Immature natural killer cell (primary cell): ENCODE measurements at places on chromosomes 1 and 21.

DNA sequence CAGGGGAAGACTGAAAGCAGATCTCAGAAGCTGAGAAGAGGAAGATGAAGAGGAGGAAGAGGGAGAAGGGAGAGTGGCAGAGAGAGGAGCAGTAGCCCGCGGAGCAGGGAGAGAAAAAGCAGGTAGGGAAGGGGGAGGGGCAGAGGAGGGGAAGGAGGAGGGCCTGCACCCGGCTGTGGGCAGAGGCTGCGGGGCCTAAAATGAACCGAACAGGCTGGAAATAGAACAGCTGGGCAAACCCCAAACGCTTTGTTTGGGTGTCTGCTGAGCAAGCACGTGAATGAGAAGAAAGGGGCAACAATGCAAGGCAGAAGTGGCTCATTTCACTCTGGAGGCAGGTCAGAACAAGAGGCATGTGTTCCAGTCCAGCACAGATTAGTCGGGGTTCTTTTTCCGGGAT, 33.5 kb downstream of the KCNC4 start:
- DNase-seq, result no peak

DNA sequence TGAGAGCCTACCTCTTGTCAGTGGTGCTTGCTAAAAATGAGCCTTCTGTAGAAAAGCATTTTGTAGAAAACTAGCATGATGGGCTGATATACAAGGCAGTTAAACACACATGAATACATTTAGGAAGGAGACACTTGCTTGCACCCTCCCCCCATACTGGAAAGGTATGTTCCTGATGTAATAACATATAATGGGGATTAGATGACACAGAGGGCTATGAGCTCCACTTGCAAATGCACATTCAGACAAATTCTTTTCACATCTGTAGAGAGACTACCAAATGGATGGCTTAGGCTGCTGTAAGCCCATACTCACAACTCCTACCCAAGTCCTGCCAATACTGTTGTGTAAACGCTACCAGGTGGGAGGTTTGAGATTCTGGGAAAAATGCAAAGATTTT, 634.0 kb downstream of the SMYD3 start:
- DNase-seq, result no peak

DNA sequence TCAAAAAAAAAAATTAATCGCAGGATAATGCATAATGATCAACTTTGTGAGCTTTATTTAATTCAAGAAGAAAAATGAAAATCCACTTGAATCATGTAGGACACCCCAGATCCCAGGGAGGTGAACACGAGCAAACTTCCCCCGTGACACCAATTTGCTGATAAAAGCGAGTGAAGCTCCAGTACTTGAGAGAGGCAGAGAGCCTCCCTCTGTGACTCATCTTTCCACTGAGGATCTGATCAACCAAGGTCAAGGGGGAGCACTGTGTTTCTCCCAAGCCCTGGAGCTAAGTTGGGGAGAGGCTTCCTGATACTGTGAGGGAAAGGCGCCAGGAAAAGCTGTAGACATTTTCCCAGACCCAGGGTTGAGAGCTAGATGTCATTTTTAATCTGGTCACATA, 160.9 kb downstream of the SLC44A5 start:
- no peak for DNase-seq

- no peak for DNase-seq
These were observed 1754.2 kb downstream of the BRINP3 start for GRCh38 chr1:188723332-188724020.

DNA sequence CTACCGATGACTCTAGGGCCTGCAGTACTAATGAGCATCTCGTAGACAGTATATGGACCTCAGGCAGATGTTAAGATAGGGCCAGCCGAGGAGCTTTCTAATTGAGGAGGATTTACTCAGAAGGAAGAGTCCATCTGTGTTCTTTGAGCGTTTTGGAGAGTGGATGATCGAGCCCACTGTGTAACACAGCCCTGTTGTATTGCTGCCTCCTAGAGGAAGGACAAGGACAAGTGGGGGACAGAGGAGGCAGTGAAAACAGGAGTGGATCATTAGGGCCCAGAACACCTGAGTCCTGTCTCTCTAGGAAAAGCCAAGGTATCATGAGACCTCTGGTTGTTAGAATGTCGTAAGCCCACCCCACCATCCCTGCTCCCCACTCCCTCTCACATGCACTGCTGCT, 62.9 kb downstream of the TBX19 start:
- no peak for DNase-seq

GRCh38 chr1:98176936-98177335, 256.1 kb upstream of the DPYD start:
- no peak for DNase-seq

- DNase-seq, result no peak
These were observed 10.2 kb downstream of the PHGDH start for GRCh38 chr1:119721896-119722295.

GRCh38 chr1:184941735-184942134, 32.6 kb downstream of the NIBAN1 start:
- no peak for DNase-seq

GRCh38 chr1:33420870-33421775, 9.8 kb downstream of the PHC2 start:
- DNase-seq, result no peak

DNA sequence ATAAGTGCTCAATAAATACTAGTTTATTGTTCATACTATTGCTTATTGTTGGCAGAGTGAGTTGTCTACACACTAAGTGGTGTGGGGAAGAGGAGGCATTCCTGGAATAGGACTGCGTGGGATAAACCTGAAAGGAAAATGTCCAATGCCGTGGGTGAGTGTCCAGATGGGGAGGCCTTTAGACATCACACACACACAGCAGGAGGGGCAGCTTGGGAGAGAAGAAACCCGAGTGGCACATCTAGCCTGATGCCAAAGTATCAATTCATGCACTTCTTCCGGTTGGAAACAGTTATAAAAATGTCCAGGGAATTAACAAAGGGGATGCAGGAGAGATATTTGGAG, 27.3 kb downstream of the CCN1 start:
- no peak for DNase-seq

GRCh38 chr1:30307182-30307581, 416.2 kb downstream of the MATN1 start:
- no peak for DNase-seq

- no peak for DNase-seq
These were observed 308.0 kb upstream of the B3GALT2 start for GRCh38 chr1:193494368-193494767.

- DNase-seq, result no peak
These were observed 38.5 kb upstream of the LDLRAP1 start for GRCh38 chr1:25504706-25505595.

DNA sequence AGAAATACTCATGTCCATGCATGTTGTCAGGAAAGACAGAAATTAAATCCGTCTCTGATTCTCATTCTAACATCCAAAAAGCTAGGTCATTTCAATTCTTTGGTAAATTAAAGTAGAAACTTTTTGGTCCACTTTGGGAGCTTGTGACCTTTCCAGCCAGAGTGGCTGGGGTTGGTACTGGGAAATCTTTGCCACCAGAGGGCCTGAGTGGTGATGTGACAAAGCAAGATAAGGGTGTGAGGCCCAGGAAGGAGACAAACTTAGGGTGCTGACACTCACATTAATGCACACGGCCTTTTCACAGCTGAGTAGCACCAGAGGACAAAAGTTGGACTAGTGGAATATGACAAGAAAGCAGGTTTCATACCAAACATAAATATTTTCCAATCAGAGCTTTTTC, 144.3 kb downstream of the DNM3 start:
- DNase-seq, result no peak

GRCh38 chr1:207097871-207098324, 6.1 kb upstream of the C4BPA start:
- no peak for DNase-seq

GRCh38 chr1:41388510-41388909, 27.3 kb downstream of the FOXO6 start:
- DNase-seq, result no peak

- DNase-seq, result no peak
These were observed 116.9 kb downstream of the KCNK1 start for GRCh38 chr1:233730809-233731208.

GRCh38 chr1:174969977-174970376, 29.8 kb upstream of the CACYBP start:
- peak; percentile 68 for DNase-seq

- DNase-seq, result no peak
These were observed 168.5 kb upstream of the IRF2BP2 start for GRCh38 chr1:234778221-234779159.

GRCh38 chr1:157415661-157416060, 136.7 kb downstream of the FCRL5 start:
- DNase-seq, result no peak

GRCh38 chr1:201169971-201170532, 15.8 kb upstream of the TMEM9 start:
- DNase-seq, result no peak

GRCh38 chr1:214603819-214604252, 841 bp downstream of the CENPF start:
- DNase-seq, result no peak

DNA sequence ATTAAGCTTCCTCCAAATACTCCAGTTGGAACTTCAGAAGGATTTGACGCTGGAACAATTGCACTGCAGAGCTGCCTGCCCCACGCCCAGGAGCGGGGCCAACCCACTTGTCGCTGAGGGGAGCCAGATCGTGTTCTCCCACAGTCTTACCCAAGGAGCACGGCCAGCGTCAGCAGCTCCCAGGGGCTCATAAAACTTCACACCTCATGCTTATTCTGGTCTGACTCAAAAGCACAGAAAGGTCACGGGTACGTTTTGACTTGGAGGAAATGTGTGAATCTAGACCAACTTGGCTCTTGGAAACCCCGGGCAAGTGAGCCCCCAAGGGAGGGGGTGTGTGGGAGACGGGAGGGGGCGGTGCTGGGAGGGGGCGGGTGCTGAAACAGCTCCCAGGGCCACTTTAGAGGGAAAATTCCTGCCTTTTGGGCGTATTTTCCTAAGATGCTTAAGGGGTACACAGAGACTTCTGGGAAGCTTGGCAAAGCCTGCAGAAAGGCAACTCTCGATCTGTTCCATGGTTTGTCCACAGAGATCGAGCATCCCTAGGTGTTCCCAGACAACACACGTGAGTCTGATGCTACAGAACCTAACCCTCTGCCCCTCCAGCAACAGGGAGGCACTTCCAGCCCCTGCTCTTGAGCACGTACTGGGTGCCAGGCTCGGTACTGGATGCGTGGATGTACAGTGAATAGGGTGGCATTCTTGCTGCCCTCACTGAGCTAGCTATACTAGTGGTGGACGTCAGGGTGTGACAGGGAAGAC, 98.9 kb downstream of the DHRS3 start:
- peak; percentile 4 for DNase-seq

DNA sequence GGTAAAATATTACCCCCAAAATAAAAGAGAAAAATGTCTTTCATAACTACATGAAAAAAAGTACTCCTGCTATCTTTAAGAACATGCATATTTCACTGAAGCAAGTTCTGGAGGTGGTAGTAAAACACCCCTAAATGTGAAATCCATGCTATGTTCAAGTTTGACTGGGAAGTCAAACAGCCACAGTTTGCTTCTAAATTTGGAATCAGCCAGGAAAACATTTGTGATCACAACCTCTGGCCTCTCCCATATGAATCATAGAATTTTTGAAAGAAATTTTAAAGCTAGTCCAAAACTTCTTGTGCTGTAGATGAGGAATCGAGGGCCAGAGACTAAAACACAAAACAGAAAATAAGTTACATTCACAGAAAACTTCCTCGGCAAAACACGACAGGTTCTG, 6.6 kb downstream of the SORT1 start:
- no peak for DNase-seq

GRCh38 chr1:20597650-20598049, 8.8 kb downstream of the CDA start:
- no peak for DNase-seq

- no peak for DNase-seq
These were observed 65.8 kb downstream of the USP25 start for GRCh38 chr21:15795533-15795932.

DNA sequence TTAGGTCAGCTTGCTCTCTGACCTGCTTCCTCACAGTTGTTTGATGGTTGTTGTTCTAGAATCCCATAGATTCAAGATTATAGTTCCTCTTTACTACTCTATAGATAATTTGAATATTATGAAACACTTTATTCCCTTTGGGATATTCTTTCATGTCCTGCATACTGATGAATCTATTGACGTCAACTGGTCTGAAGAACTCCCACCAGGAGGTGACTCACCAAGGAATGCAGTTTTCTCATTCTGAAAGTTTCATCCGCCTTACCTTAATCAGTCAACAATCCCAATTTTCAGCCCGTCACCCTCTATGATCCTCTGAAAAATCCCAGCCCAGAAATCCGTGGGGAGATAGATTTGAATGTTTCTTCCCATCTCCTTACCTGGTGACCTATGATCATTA, 834.1 kb upstream of the PRMT6 start:
- DNase-seq, result no peak

GRCh38 chr1:43982808-43983207, 3.8 kb downstream of the B4GALT2 start:
- no peak for DNase-seq

GRCh38 chr1:150622303-150622975, 7.0 kb downstream of the ENSA start:
- DNase-seq, result no peak

- no peak for DNase-seq
These were observed 44.0 kb downstream of the LRRC71 start for GRCh38 chr1:156964441-156964840.

- DNase-seq, result no peak
These were observed 25.2 kb downstream of the NOS1AP start for GRCh38 chr1:162094723-162095122.

GRCh38 chr21:43613755-43614638, 45.3 kb downstream of the HSF2BP start:
- no peak for DNase-seq

GRCh38 chr1:70084314-70084915, 121.0 kb downstream of the LRRC40 start:
- no peak for DNase-seq

GRCh38 chr1:96206451-96206850, 515.1 kb upstream of the PTBP2 start:
- no peak for DNase-seq

DNA sequence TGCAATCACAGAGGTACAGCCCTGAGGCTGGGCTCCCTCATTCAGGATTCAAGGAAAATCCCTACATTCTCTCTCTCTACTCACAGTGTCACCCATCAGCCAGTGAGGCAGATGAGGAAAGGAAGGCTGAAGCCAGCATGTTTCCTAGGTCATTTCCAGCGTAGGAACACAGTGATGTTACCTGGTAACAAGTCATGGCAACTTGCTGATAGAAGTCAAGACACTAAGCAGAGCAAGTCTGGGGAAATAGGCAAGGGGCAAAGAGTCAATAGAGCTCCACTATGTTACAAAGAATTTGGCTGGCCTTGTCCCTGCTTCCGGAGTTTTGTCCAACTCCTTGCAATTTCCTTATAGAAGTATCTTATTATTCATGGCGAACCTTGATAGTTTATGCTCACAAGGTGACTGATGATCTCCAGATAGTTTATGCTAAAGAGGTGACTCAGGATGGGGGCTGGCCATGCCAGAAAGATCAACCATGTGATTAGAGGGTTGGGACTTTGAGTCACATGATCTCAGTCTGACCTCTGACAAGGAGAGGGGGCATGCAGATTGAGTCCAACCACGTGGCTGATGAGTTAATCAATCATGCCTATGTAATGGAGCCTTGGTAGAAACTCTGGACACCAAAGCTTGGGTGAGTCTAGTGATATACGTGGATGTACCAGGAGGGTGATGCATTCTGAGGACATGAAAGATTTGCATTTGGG, 51.1 kb downstream of the SUSD4 start:
- no peak for DNase-seq
